ENCODE measurements at places on chromosomes 5 and 9.
A peak's percentile ranks its signal among the peaks of the same experiment; 100 is the strongest.

GRCh38 chr9:126860077-126860756 lies at the start of gene ZBTB34:
ZBTB34 (plus strand) TSS chr9:126860639; CDS start chr9:126879400, 18,761 bp downstream.
- DNase-seq: peak; percentile 89

GRCh38 chr5:7395432-7395946 lies 449 bp upstream of the ADCY2 start:
- DNase-seq: no peak

GRCh38 chr9:105950894-105951293 lies 256.6 kb downstream of the TMEM38B start:
- no peak for DNase-seq

DNA sequence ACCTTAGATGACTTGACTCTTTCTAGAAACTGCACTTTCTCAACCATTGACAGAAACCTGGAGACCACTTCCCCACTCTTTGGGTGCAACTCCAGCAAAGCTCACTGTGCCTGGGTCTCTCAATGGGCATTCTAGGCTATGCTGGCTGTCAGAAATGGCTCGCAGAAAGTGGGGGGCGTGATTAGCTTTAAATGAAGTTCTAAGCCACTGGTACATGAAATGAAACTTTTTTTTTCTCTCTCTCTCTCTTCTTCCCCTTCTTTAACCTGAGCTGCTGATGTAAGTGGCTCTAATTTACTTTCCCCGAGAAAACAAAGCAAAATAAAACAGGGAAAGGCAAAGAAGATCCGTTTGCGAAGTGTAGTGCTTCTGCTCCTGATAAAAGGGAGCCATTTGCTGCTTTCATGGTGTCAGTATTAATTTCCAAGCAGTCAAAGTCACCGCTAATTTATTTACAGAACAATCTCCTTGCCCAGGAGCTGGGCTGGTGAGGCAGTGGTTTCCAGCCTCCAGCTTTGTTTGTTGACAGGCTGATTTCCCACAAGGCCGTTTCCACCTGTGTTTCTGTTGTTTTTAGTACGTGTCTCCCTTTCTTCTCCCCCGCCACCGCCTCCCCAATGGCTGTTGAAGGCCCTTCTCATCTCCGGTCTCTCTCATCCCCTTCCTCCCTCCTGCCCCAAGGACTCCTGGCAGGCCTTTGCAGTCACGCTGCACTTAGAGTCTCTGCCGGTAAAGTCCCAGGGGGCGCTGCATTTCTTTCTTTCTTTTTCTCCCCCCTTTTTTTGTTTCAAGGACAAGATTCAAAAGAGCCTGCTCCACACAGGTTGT lies 422.9 kb downstream of the EBF1 start:
- DNase-seq: no peak
